ENCODE measurements at places on chromosomes 4 and X. TPM values are rescaled to one million over a fixed set of nuclear protein-coding genes. Genes with fewer than 3 reads are reported as not detected.
A peak's percentile ranks its signal among the peaks of the same experiment; 100 is the strongest.

GRCh38 chr4:107978716-107979451, 10.8 kb upstream of the HADH start:
- no peak for DNase-seq

- peak; percentile 65 for DNase-seq
Observed at GRCh38 chr4:10115797-10116568, 616 bp downstream of the WDR1 start.

KLHL13 gene
- polyA plus RNA-seq, result 3.8 TPM

GRCh38 chrX:78437621-78438020, 110.2 kb upstream of the CYSLTR1 start:
- DNase-seq, result no peak

All from left lung (tissue), 14 donors.